CD4-positive, alpha-beta T cell treated with Interleukin-12 subunit alpha and Interleukin-12 subunit beta, for 1 hour (primary cell): ENCODE measurements at places on chromosomes 3 and 15.
A peak's percentile ranks its signal among the peaks of the same experiment; 100 is the strongest.

DNA sequence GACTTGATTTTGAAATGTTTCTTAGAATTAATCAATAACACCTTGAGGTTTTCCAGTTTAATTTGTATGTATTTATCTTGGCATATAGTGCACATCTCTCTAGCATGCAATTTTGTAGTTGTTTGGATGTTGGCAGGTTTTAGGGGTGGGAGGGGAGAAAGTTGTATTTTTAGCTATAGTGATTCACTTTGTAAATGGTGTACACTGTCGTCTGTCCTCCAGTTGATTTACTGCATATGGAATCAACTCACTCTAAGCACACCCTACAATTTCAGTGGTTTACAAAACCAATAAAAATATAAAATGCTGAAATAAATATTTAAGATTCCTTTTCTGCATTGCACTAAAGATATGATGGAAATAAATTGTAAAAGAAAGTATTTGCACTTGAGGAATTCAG, 199.1 kb downstream of the CDIN1 start:
- no peak for DNase-seq

DNA sequence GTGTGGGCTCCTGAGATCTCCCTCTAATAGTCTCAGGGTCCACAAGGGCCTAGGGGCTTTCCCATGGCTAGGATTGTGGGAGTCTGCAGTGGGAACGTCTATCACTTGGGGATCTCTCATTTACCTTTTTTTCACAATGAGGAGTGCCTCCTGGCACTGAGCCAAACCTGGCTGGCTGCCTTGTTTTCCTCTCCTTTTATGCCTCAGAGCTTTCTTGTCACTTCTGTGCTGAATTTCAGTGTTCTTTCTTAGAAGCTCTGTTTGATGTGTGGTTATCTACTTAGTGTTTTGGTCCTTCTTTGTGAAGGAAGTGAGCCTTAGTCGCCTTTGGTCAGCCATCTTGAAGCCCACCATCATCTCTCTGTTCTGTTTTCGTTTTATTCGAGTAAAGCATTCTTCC, 33.9 kb downstream of the DOCK3 start:
- no peak for DNase-seq

DNA sequence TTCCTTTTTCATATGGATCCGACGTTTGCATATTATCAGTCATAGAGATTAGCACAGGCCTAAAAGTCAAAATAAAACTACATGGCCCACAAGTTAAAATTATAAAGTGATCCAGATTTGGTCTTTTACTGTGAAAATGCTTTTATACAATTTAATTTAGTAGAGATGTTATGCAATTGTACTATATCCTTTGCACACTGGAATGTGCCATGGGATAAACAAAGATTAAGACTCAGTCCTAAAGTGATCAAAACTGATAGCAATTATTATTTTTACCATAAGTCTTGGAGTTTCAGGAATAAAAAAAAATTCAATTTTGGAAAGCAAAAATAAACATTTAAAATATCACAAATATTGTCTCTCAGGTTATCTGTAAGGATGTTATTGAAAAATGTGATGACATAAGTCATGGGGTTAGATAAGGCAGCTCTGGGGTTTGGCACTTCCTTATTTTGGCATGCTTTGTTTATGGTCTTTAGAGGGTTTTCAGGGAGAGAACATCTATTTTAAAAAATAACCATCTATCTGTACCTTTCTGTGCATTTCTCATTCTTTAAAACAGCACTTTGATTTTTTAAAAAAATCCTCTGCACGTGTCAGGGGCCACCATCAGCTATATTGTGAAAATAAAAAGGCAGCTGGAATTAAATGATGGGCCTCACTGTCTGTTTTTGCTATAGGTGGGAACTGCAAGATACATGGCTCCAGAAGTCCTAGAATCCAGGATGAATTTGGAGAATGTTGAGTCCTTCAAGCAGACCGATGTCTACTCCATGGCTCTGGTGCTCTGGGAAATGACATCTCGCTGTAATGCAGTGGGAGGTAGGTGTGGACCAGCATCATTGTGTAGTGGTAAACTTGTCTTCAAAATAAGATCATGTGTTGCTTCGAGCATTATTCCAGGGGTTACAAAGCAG, 67.3 kb downstream of the TGFBR2 start:
- no peak for DNase-seq

DNA sequence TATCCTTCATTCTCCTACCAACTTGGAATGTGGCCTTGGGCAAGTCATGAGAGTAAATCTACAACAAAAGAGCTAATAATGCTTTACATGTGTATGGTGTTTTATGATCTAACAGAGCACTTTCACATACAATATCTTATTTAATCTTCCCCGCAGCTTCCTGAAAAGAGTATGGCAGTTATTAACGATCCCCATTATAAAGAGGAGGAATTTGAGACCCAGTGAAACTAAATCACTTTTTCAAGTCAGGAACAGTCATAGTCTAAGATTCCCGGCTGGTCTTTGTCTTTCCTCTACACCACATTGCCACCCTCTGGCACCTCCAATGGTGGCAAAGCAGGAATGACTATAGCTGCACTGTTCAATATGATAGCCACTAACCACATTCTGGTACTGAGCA, 69.7 kb upstream of the CMSS1 start:
- DNase-seq = no peak

- DNase-seq = no peak
These were observed 322.4 kb upstream of the CBLB start for GRCh38 chr3:106191211-106191610.

- DNase-seq = peak; percentile 4
These were observed 440.7 kb upstream of the ARHGEF26 start for GRCh38 chr3:153680526-153680925.

- no peak for DNase-seq
These were observed 15.3 kb upstream of the MCCC1 start for GRCh38 chr3:183114384-183115178.

GRCh38 chr3:188326111-188326510, 172.2 kb downstream of the LPP start:
- no peak for DNase-seq

GRCh38 chr3:186994000-186994955, 64.0 kb downstream of the ST6GAL1 start:
- DNase-seq = no peak

DNA sequence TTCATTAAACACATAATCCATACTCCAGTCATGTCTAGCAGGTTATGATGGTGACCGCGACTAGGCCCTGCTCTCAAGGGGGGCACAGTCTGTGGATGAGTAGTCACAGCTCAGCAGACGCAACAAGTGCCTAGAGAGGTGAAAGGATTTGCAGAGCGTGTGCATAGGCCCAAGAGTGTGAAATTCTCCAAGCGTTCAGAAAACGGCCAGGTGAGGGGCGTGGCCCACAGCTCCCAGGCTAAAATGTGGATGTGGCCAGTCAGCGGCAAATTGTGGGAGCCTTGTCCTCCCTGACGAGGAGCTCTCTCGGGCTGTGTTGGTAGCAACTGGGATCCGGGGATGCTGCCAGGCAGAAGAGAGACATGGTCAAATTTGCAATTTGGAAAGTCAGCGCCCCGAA, 46.4 kb upstream of the TSEN2 start:
- DNase-seq = no peak

DNA sequence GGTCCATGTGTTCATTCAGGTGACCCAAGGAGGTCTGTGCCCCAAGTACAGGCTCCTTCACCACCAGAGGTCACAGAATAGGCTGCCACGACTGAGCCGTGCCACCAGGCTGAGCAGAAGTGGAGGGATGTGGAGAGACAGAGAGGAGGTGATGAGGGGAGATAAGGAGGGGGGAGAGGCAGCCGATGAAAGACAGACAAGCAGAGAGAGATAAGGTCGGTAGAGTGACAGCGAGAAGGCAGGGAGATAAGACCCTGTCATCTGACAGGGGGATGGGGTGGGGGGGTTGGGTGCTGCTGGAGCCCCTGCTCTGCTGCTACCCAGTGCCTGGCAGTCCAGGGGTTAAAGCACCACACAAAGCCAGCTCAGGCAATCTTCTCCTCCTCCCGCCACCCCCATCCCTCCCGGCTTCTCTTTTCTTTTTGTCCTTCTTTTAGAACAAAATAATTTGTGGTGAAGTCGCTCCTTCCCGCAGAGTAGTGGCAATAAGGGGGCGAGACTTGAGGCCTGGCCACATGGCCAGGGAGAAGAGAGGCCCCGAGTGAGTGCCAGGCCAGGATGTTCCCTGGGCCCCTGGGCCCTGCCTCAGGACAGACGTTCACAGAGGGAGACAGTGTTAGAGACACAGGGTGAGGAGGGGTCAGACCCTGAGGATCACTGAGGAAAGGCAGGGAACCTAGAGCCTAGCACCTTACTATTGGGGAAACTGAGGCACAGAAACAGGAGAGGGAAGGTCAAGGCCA, 67.9 kb downstream of the CACNA2D2 start:
- DNase-seq = no peak

DNA sequence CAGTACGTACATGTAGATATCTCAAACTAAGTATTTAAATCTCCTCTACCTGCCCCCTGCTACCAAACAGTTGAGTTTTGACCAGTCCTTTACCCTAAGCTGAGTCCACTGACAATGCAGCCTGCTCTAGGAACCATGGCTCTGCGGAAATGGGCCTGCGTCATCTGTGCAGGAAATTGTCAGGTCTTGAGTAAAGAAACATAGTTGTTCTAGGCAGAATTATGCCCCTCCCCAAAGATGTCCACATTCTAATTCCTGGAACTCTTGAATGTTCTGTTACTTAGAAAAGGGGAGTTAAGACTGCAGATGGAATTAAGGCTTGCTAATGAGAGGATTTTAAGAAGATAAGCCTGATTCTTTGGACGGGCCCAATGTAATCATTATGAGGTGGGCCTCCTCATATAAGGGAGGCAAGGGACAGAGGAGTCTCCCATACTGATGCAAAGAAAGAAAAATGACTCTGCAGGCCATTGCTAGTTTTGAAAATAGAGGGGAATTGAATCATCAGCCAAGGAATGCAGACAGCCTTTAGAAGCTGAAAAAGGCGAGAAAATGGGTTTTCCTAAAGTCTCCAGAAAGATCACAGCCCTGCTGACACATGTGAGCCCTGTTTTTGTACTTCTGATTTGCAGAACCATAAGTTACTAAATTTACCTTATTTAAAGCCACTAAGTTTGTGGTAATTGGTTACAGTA, 5.5 kb upstream of the VGLL3 start:
- DNase-seq = no peak

- peak; percentile 7 for DNase-seq
These were observed 84.7 kb upstream of the LMCD1 start for GRCh38 chr3:8416965-8417364.

DNA sequence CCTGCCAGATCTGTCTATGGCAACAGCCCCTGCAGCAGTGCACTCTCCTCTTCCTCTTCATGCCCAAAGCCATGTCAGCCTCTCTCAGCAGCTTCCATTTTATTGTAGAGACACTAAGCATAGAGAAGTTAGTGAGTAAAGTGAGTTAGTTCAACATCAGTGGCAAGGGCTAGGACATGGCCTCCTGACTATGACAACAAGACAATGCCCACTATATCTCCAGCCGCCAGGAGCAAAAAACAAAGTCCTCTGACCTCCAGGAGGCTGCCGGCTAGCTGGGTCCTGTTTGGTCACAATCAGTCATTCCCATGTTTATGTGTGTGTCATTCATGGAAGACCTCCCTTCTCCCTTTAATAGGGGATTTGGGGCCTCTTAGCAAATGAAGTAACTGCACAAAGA, 14.9 kb downstream of the NR1I2 start:
- no peak for DNase-seq

- DNase-seq = no peak
These were observed 71.4 kb upstream of the HERC1 start for GRCh38 chr15:63905131-63905530.

DNA sequence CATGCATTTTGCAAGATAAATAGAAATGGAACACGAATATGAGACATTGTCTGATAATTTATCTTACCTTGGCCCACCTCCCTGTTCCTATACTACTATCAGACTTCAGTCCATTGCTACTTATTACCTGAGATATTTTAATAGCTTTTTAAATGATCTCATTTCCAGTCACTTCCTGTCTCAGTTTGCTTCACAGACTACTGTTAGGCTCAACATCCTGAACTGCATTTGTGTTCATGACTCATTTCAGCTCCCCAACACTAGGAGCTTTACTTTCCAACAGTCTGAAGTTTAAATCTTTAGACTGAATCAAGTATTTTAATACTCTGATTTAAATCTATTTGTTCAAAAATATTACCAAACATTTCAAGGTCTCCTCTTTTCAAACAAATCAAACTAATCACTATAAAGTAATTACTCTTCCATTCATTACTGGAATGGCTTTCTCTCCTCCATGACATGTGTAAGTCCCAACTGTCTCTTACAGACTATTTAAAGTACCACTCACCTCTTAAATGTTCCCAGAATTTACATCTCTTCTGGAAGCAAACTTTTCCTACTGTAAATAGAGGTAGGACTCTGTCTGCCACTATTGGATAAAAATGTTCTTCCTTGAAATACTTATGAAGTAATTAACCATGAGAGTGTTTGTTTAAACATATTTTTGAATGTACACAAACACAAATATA, 1277.6 kb downstream of the ZPLD1 start:
- DNase-seq = no peak

- DNase-seq = no peak
These were observed 99.4 kb downstream of the IQSEC1 start for GRCh38 chr3:12973827-12974226.

DNA sequence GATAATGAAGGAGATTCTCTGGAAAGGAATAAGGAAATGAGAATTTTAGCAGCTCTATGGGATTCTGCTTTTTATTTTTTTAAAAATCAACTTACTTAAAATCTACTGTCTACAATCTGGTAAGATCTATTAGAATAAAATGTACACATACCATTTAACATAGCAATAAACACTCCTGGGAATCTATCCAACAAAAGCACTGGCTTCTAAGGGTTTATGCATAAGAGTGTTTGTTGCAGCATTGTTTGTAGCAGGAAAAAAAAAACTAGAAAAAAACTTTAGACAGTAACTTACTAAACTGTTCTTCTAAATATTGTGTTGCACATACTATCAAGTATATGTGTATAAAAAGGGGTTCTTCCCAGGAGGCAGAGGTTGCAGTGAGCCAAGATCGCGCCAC, 15.7 kb upstream of the RBP1 start:
- DNase-seq = no peak

DNA sequence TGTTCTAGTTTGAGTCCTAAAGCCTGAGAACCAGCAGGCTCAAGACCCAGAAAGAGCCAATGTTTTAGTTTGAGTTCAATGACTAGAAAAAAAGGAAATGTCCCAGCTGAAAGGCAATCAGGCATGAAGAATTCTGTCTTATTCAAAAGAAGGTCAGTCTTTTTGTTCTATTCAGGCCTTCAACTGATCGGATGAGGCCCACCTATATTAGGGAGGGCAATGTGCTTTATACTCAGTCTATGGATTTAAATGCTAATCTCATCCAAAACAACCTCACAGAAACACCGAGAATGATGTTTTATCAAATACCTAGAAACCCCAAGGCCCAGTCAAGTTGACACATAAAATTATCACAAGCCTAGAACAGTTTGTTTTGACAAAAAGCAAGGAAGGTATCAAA, 4.0 kb downstream of the MNS1 start:
- no peak for DNase-seq
